Memory B cell (primary cell): ENCODE measurements at places on chromosomes 16 and 17.
A peak's percentile ranks its signal among the peaks of the same experiment; 100 is the strongest.

GRCh38 chr16:85752511-85753420 lies 1.9 kb upstream of the C16orf74 start:
- no peak for DNase-seq

DNA sequence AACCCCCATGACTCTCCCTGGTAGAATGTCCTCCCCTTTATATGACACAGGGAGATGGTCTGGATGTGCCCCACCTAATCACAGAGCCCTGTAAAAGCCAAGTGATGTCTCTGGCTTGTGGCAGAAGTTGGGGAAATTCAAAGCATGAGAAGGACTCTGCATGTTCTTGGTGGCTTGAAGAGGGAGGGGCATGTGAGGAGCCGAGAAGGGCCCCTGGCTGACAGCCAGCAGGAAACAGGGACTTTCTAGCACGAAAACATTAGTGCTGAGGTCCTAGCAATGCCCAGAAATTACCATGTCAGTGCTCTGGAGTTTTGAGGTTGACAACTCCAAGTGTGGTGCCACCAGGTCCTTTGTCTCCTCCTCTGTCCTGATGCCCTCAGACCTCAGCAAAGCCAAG lies 75.9 kb downstream of the USP22 start:
- peak; percentile 25 for DNase-seq

DNA sequence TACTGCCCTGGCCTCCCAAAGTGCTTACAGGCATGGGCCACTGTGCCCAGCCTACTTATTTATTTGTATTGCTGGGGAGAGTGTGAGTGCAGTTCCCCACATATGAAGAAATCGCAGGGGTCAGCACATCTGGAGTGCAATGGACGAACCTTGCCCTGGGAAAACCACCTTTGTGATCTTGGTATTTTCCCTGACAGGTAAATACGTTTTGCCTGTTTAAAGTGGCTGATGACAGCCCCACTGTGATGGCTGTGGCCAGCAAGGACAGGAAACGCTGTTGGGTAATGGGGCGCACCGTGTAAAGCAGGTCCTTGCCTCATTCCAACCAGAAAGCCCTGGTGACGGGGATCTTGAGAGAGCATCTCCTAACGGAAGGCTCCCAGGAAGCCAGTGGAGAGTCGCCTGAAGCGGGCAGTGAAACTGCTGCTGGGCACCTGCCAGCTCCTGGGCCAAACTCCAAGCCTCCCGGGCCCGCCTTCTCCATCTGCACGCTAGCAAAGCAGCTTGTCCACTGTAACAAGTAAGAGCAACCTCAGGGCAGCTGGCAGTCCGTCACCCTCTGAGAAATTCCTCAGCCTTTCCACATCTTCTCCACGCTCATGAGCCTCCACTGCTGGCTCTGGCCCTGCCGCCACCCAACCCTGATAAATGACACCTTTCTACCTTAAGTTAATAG lies 17.5 kb downstream of the EMC8 start:
- DNase-seq, result no peak

GRCh38 chr17:17468217-17469010 lies 8.4 kb upstream of the MED9 start:
- no peak for DNase-seq

GRCh38 chr16:27722892-27723450 lies 173.0 kb downstream of the KATNIP start:
- no peak for DNase-seq
